ENCODE measurements at places on chromosomes 5 and 9.

DNA sequence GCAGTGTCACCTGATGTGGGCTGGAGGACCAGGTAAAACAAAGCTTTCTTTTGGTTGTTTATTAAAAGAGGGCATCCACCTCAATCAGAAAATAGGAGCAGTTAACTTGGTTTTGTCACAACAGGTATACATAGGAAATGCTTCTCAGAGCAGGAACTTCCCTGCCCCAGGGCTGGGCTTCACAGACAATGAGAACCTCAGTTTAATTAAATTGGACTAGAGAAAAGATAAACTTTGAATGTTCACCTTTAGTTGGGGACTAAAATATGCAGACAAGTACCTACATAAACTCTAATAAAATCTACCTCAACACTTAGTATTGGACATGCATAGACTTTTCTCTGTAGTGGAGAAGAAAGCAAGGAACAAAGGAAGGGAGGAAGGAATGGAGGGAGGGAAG is 392.0 kb downstream of the ENC1 start:
- no peak for DNase-seq

- DNase-seq = no peak
These were observed 33.4 kb downstream of the SYK start for GRCh38 chr9:90834828-90835595.

- no peak for DNase-seq
These were observed 196.4 kb upstream of the PTGER4 start for GRCh38 chr5:40483316-40483715.

DNA sequence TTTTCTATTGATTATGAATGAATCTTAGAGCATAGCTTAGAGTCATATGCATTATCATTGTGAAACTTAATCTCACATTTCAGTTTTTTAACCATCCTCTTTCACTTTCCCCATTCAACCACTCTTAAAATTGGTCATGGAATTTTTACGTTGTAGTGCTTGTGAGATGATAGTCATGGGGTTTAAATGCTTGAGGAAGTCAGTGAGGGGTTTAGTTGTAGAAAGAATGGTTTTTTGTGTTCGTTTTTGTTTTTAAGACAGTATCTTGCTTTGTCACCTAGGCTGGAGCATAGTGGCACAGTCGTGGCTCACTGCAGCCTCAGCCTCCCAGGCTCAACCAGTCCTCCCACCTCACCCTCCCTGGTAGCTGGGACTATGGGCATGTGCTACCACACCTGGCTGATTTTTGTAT is 19.6 kb downstream of the UGCG start:
- no peak for DNase-seq

DNA sequence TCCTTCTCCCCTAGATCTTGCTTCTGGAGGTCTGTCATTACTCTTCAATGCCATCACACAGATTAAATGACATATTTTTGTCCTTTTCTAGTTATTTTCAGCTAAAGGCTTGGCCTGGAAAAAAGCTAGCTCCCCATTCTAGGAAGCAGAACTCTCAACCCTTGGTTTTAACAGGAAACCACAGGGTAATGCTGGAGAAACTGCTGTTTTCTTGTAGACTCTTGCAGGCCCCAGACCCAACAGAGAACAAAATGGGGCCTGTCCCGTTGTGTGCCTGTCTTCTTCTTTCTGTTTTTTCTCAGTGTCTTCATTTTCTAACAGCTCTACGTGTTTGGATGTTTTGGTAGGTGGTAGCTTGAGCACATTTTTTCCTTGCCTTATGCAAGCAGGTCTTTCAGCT is 21.5 kb downstream of the DCANP1 start:
- peak; percentile 60 for DNase-seq

DNA sequence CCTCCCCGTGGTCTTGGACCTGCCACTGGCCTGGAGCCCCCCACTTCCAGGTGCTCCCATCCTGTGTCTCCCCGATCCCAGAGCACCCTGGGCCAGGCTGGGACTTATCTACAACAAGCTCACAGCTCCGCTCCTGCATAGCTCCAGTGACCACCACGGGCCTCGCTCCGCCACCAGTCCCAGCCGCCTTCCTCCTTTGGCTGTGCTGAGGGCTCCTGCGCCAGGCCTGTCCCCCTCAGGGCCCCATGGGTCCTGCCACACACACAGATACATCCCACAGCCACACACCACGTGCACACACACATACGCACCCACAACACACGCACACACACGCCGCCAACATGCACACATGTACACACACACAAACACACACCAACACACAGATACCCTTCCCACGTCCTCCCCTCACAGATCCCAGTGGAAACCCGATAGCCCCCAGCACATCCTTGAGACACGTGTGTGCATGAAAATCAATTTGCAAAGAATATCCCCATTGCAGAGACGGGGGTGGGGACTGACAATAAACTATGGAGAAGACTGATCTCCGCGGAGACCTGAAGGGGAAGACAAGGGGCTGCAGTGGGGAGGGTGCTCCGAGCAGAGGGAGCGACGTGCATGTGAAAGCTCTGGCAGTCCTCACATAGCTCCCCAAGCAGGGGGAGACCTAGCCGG is 18.5 kb upstream of the LAMC3 start:
- DNase-seq = no peak

GRCh38 chr9:78575771-78576170 is 278.8 kb downstream of the PSAT1 start:
- DNase-seq = no peak

- DNase-seq = no peak
These were observed 23.5 kb downstream of the TBC1D2 start for GRCh38 chr9:98231770-98232478.

DNA sequence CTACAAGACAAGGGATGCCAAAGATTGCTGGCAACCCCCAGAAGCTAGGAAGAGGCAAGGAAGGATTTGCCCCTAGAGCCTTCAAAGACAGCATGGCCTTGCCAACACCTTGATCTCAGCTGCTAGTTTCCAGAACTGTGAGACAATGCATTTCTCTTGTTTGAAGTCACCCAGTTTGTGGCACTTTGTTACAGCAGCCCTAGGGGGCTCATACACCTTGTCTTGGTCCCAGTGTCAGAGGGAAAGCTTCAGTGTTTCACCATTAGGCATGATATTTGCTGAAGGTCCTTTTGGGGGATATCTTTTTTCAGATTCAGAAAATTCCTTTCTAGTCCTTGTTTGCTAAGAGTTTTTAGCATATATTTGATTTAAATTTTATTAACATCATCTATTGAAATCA is 3.1 kb upstream of the PPIC start:
- DNase-seq = no peak

DNA sequence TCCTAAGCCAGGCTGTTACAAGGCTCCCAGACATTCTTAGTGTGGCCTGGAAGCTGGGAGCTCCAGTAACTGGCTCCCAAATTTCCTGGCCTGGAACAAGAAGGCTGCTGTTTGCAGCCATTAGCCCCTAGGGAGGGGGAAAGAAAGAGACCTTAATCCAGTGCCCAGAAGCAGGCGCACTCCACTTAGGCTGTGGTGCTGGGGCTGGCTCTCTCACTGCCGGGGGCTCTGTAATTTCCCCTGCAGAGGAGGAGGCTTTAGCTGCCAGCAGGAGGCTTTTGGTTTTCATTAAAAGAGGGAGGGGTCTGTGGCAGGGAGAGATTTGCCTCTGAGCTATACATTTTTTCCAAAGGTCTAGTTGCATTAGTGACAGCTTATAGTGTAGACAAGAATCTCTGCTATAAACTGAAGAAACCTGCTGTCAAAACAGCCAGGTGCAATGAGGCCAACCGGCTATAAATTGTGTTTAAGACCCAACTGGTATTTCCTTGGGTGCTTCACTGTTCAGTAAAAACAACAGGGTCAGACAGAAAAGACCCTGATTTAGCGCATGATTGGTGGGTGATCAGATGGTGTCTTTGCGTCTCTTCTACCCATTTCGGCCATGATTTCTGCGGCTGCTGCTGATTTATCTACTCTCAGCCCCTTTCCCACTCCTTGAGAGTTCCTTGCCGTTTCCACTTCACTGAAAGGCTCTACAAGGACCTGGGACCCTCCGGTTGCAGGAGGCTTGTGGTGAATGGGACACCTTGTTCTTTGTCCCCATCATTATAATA is 254.6 kb downstream of the AOPEP start:
- no peak for DNase-seq

DNA sequence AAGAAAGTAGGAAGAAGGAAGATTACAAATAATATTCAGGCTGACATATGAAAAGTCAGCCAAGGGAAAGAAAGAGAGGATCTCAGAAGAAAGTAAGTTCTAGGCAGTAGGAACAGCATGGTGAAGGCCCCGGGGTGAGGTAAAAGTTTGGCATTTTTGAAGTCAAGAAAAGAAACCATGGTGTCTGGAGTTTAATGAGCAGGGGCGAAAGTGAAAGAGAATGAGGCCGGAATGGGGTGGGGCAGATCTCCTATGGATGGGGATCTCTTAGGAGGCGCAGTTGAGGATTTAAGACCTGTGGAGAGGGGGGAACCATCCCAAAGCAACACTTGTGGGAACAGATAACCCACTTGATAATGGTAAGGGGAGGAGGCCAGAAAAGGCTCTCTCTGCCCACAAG is 42.3 kb upstream of the SMAD5 start:
- DNase-seq = no peak

GRCh38 chr9:89278997-89279739 is 31.8 kb upstream of the CKS2 start:
- DNase-seq = peak; percentile 73

GRCh38 chr9:13244181-13244580 is 35.3 kb downstream of the MPDZ start:
- DNase-seq = no peak

DNA sequence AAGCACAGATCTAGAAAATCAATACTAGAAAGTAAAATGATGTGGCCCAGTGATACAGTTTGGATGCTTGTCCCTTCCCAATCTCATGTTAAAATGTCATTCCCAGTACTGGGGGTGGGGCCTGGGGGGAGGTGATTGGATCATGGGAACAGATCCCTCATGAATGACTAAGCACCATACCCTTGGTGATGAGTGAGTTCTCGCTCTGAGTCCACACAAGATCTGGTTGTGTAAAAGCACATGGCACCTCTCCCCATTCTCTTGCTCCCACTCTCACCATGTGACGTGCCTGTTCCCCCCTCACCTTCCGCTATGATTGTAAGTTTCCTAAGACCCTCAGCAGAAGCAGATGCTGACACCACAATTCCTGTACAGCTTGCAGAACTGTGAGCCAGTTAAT is 234.2 kb upstream of the CDH6 start:
- no peak for DNase-seq

- no peak for DNase-seq
These were observed 143.7 kb upstream of the SLC30A5 start for GRCh38 chr5:68950125-68950524.

DNA sequence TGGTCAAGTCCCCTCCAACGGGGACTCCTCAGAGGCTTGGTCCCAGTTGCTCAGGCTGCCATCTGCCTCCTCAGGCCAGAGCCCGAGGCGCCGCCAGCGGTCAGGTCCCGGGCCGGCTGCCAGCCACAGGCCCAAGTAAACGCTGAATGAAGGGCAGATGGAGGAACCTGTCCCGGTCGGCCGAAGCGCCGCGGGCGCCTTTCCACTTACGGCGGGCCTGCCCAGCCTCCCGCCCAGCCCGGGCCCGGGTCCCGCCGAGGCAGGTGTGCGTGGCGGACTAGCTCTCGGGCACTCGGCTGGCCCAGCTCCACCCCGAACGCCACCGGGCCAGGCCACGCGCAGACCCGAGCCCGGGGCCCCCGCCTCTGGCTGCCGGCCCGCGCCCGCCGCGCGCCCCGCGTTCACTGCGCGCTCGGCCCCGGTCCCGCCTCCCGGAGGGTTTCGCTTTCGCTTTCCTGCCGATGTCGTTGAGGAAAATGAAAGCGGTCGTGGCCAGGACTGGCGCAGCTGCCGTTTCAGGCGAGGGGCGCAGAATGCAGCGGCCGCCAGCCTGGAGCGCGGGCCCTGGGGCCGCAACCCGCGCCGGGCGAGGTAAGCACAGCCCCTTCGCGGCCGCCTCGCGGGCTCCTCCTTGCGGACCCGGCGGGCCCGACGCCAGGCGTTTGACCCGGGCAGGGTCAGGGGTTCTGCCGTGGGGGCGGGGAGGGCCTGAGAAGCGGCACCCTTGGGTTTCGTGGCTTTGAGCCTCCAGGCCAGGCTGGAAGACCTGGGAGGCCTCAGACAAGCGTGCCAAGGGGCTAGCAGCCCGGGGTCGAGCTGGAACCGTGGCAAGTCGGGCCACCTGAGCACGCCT is 41.2 kb downstream of the SLC22A5 start:
- DNase-seq = peak; percentile 75

DNA sequence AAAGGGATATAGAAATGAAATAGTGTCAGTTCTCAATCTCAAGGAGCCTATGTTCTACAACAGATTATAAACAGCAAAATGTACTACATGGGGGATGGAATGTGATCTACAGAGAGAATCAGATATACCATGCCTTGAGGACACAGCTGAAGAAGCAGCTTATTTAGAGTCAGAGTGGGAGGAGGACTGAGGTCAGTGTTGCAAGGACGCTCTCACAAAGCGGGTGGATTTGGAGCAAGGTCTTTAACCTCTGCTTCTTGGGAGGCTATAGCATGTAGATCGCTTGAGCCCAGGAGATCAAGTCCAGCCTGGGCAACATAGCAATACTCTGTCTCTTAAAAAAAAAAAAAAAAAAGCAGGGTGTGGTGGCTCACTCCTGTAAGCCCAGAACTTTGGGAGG is 32.8 kb upstream of the PLIN2 start:
- no peak for DNase-seq

DNA sequence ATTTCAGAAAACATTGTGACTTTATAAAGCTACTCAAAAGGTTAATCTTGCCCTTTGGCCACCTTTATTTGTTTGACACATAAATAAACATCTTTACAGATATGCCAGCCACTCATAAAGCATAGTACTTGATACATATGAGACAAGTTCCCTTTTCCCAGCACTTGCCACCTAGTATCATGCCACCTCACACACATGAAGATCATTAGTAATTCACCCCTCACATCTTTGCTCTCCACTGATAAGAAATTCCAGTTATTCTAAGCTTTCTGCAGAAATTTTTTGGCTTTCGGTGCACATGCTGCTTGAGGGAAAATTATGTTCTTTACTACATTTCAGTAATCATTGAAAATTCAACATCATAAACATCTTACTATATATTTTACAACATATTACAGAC is 59.1 kb downstream of the DEPDC1B start:
- DNase-seq = no peak

- no peak for DNase-seq
These were observed 67.9 kb downstream of the KIAA1958 start for GRCh38 chr9:112554516-112554915.

DNA sequence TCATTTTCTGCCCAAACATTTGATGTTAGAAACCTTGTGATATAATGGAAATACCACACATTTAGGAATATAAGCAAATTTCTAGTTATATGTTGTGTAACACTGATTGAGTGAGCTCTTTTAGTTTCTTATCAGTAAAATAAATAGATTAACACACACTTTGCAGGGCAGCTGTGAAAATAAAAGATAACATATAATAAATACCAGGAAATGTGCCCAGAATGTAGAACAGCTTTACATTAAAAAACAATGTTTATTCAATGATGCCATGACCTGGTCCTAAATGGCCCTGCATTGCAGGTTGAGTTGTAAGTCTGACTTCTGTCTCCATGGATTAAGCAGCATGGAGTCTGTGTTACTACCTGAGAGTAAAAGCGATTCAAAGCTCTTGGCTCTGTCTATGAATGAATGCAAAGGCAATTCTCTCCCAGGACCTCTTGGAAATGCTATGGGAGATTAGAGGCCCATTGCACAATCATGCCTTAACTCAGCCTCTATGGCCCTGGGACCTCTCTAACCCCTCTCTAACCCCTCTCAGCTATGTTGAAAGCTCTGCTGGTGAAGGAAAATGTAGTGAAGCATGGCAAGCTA is 296.0 kb upstream of the ACTBL2 start:
- no peak for DNase-seq

GRCh38 chr9:69297300-69297980 is 27.6 kb upstream of the ENTREP1 start:
- DNase-seq = no peak
